Cardiac septum (tissue), 1 donor: ENCODE measurements at places on chromosomes 4 and X. TPM values are rescaled to one million over a fixed set of nuclear protein-coding genes. Genes with fewer than 3 reads are reported as not detected.

- DNase-seq, result no peak
Measured at GRCh38 chrX:129679901-129680300, 25.1 kb upstream of the APLN start.

DNA sequence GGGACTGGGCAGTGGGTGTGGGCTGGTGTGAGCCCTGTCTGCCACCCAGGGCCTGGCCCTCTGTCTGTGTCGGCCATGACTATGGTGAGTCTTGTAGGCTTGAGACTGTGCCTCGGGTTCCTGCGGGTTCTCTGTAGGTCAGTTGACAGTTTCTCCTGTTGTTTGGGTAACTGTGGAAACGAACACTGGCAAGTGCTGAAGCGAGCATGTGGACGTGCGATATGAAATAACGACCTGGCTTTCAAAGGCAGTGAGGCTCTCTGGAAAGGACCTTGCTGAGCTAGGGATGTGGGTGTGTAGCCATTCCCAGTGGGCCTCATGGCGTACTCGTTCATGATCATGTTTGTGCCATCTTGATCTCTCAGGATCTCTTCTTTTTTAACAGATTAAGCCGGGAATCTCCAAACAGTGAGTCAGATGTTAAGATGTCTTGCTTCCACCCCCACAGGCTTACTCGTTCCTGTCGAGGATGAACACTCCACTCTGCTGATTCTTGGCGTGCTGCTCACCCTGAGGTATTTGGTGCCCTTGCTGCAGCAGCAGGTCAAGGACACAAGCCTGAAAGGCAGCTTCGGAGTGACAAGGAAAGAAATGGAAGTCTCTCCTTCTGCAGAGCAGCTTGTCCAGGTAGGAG lies 41.3 kb downstream of the HTT start:
- DNase-seq, result no peak

Gene CPE
- 43.5 TPM for total RNA-seq

Gene TRAM1L1
- 0.78 TPM for total RNA-seq

Gene PDZD4
- 4.1 TPM for total RNA-seq
